ENCODE measurements at places on chromosomes 2 and 18. TPM values are rescaled to one million over a fixed set of nuclear protein-coding genes. Genes with fewer than 3 reads are reported as not detected.

The CABYR gene
- 7.8 TPM for total RNA-seq

The GPR35 gene
- 0.82 TPM for total RNA-seq

The KCNS3 gene
- total RNA-seq: 1.7 TPM

The SMYD5 gene
- 12.8 TPM for total RNA-seq

The FAM210A gene
- 18.0 TPM for total RNA-seq

The STARD6 gene
- not detected for total RNA-seq

The C1QL2 gene
- total RNA-seq: 0.20 TPM

The FN1 gene
- 17,010 TPM for total RNA-seq

The MOCOS gene
- 1.9 TPM for total RNA-seq

The USP14 gene
- total RNA-seq: 102 TPM

The HOXD13 gene
- total RNA-seq: not detected

The C2orf92 gene
- 8.5 TPM for total RNA-seq

The SPRED2 gene
- total RNA-seq: 55.2 TPM

GRCh38 chr2:60152226-60152833 lies 401.1 kb downstream of the BCL11A start:
- H3K27me3 ChIP-seq: no peaks in the 10 kb centered on the region
- no peaks in the 10 kb centered on the region for H3K4me1 ChIP-seq
- DNase-seq: no peak

DNA sequence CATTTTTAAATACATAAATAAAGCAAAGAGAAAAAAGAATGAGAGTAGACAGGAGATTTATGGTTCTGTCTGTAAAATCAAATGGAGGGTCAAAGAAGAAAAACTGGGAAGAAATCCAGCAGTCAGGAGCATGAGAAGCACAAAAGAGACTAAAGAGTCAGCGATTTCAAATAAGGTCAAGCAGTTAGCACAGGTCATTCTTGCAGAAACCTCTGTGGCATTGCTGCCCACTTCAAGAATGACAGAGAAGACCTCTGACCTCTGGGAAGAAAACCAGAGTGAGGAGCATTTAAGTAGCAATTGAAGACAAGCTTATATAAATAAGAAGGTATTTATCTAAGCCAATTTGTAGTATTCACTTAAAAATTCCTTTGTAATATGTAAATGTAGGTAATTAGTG lies 172.0 kb upstream of the SPOPL start:
- H3K36me3 ChIP-seq: no peaks in the 10 kb centered on the region
- no peak for DNase-seq
- H3K27ac ChIP-seq: no peak overlapping the region
- H3K4me1 ChIP-seq: no peaks in the 10 kb centered on the region
- H3K27me3 ChIP-seq: no peaks in the 10 kb centered on the region

DNA sequence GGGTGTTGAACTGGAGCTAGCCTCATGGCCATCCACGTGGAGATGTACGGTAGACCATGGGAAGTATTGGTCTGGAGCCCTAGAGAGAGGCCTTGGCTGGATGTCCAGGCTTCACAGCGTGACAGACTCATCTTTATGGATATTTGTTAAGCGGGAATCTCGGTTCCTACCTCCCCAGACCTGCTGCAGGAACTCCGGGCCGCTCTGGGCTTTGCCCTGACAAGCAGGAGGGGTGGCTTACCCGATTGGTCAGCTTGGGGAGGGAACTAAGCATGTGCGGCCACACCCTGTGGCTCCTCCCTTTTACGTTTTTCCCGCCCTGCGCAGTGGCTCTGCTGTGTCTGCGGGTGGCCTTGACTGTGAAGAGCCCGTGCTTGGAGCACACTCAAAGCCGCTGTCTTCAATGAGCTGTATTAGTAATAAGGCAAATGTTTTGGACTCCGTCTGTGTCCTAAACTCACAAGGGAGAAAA lies 52.3 kb downstream of the PAPOLG start:
- peak; percentile 12 for DNase-seq
- peaks cover 9% of the 10 kb centered on the region for H3K4me1 ChIP-seq
- no peak overlapping the region for H3K27ac ChIP-seq
- H3K4me3 ChIP-seq: no peak overlapping the region
- no peaks in the 10 kb centered on the region for H3K27me3 ChIP-seq

GRCh38 chr2:58553937-58554336 lies 312.8 kb upstream of the FANCL start:
- H3K36me3 ChIP-seq: no peaks in the 10 kb centered on the region
- H3K27me3 ChIP-seq: no peaks in the 10 kb centered on the region
- H3K27ac ChIP-seq: no peak overlapping the region
- H3K4me3 ChIP-seq: no peak overlapping the region

DNA sequence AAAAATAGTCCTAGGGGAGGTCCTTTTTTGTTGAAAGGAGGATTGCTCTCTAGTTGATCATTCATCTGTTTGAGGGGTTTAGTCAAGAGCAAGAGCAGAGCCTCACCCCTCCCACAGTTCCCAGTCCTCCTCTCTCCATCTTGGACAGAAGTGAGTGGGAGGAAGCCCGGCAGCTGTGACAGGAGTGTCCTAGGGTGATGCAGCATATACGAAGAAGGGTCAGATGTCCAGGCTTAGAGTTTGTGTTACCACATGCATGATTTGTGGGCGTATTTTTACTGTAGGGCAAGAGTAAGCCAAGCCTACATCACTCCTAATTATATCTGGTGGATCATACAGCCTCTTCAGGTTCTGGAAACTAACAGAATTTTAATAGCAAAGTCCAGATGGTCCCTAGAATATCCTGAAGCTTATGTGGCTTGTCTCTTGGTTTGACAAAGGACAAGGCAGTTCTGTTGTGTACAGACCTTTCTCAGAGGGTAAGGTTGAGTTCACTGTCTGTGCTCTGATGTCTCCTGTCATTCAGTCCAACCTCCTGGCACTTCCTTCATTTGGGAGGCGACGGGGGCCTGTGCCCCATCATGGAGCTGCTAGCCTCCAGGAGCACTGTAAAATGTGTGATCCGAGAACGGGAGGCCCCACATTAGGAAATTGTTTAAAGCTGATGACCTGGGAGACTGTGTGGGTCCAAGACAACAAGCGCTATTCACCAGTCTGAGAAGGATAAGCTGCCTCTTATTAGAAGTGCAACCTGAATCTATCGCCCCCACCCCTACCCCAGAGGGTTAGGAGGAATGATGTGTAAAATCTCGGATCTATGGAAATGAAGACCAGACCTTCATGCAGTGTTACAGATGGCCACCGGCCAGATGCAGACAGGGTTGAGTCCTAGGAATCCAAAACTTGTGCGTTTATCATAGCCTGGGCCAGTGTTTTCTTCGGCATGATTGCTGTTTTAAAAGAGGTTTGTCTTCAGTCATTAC lies 6.9 kb downstream of the CEP68 start:
- H3K4me1 ChIP-seq: peaks cover 15% of the 10 kb centered on the region
- no peaks in the 10 kb centered on the region for H3K36me3 ChIP-seq
- no peaks in the 10 kb centered on the region for H3K27me3 ChIP-seq
- no peak overlapping the region for H3K4me3 ChIP-seq
- DNase-seq: no peak

GRCh38 chr2:38515155-38516074 lies 87.3 kb downstream of the HNRNPLL start:
- H3K27me3 ChIP-seq: peaks cover 11% of the 10 kb centered on the region
- H3K27ac ChIP-seq: peak overlapping the region; percentile 44
- no peaks in the 10 kb centered on the region for H3K36me3 ChIP-seq
- DNase-seq: peak; percentile 81

GRCh38 chr2:208253600-208254117 lies 1.2 kb downstream of the IDH1 start:
- H3K27me3 ChIP-seq: no peaks in the 10 kb centered on the region
- peaks cover 10% of the 10 kb centered on the region for H3K4me1 ChIP-seq
- DNase-seq: no peak

- no peaks in the 10 kb centered on the region for H3K4me1 ChIP-seq
- DNase-seq: no peak
Observed at GRCh38 chr2:241571821-241572620, 13.5 kb downstream of the BOK start.

DNA sequence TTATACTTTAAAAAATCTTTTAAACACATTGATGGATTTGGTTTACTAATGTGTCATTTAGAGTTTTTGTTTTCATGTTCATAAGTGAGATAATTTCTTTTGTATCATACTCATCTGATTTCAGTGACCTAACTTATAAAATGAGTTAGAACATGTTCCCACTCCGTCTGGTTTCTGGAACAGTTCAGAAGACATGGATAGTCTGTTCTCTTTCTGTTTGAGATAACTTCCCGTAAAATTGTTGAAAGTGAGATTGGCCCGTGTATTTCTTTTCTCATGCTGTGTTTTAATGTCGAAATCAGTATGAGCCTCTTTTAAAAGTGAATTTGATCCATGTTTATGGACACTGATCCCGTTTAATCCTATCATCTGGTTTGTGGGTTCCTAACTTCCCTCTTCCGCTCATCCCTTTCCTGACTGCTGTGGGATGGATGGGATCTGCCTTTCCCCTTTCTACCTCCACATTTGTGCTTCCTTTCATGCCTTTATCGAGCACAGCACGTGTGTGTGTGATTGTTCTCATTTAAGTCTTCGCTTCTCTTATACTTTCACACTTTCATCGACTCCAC lies 78.9 kb downstream of the COPS8 start:
- no peaks in the 10 kb centered on the region for H3K36me3 ChIP-seq
- H3K27me3 ChIP-seq: no peaks in the 10 kb centered on the region
- no peak overlapping the region for H3K27ac ChIP-seq
- no peaks in the 10 kb centered on the region for H3K4me1 ChIP-seq
- no peak overlapping the region for H3K4me3 ChIP-seq

DNA sequence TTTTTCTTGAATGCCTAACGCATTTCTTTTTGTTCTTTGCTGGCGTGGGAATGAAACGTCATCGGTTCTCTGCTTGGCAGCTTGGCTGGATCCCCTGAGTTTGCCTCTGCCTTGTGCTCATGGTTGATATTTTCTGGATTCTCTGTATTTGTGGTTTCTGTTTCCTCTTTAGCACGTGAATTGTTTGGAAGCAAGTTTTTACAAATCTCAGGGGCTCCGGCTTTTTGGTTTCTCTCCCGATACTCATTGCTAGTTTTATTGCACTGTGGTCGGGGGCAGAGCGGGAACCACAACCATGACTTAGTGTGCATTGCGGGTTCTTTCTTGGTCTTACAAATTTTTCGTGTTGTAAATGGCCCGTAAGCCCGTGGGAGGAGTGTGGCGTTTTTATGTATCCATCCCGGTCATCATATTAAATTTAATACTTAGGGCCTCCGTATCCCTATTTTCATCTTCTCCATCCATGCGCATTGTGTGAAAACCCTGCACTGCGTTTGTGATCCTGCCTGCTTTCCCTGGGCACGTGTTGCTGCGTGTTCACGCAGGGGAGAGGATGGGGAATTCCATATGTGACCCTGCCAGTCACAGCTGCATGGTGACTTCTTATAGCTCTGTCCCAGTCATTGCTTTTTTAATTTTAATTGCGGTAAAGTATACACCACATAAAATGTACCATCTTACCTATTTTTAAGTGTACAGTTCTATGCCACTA lies 9.4 kb downstream of the RAMP1 start:
- H3K36me3 ChIP-seq: no peaks in the 10 kb centered on the region
- DNase-seq: peak; percentile 73
- peaks cover 34% of the 10 kb centered on the region for H3K4me1 ChIP-seq

DNA sequence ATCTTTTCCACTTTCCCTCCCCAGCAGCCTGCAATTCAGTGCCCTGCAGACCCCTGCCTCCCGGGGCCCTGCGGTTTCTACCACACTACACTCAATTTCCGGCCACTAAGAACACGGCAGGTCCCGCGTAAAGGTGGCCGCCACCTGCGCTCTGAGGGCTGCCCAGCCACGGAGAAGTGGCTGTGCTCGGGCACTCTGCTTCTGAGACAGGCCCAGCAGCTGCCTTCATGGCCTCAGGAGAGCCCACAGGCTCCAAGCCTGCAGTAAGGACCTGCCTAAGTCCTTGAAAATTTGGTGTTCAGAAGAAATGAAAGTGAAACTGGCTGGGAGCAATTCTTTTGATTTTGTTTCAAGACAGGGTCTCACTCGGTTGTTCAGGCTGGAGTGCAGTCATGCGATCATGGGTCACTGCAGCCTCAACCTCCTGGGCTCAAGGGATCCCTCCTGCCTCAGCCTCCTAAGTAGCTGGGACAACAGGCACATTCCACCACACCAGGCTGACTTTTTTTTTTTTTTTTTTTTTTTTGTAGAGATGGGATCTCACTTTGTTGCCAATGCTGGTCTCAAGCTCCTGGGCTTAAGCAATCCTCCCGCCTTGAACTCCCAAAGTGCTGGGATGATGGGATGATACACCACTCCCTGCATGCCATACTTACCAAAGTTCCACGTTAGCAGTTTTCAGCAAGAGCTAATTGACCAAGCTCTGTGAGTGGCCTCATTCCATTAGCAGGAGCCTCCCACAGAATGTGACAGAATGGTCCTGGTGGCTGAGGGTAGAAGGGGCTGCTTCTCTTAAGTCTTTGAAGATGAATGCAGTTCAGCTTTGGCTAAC lies 14.6 kb upstream of the ALPP start:
- peaks cover 5% of the 10 kb centered on the region for H3K4me1 ChIP-seq
- H3K36me3 ChIP-seq: no peaks in the 10 kb centered on the region
- no peak overlapping the region for H3K4me3 ChIP-seq
- no peak overlapping the region for H3K27ac ChIP-seq
- DNase-seq: no peak

GRCh38 chr2:127576433-127577207 lies 41.1 kb downstream of the MYO7B start:
- H3K27me3 ChIP-seq: no peaks in the 10 kb centered on the region
- DNase-seq: peak; percentile 29
- no peaks in the 10 kb centered on the region for H3K36me3 ChIP-seq
- H3K4me1 ChIP-seq: peaks cover 6% of the 10 kb centered on the region

DNA sequence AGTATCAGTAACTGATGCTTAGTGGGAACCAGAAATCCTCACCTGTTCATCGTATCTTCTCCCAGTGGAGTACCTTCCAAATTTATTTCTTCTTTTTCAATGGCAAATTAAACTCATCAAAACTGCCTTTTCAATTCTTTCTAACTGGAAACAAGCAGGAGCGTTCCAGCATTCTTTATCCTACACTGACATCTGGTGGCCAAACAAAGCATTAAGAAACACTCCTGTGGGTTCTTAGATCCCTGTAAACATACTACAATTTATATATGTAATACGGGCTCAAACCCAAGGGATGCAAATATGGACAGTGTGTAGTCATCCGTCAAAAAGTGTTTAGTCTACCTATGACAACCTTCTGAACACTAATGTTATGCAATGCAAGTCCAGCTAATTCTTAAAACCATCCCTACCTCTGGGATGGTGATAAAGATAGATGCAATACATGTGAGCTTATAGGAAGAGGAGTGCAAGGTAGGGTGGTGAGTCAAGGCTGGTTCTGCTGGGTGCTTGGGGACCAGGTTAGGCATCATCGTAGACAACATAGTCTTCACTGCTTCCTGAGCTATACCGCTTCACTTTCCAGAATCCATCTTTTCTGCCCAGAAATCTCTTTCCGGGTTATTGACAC lies 375.0 kb downstream of the CTNNA2 start:
- H3K36me3 ChIP-seq: no peaks in the 10 kb centered on the region
- H3K4me3 ChIP-seq: no peak overlapping the region
- H3K27ac ChIP-seq: no peak overlapping the region
- no peaks in the 10 kb centered on the region for H3K27me3 ChIP-seq
- no peaks in the 10 kb centered on the region for H3K4me1 ChIP-seq
- DNase-seq: peak; percentile 33

GRCh38 chr2:180730976-180731375 lies 249.4 kb upstream of the UBE2E3 start:
- H3K27ac ChIP-seq: no peak overlapping the region
- no peak overlapping the region for H3K4me3 ChIP-seq
- H3K27me3 ChIP-seq: no peaks in the 10 kb centered on the region
- H3K36me3 ChIP-seq: no peaks in the 10 kb centered on the region
- peaks cover 10% of the 10 kb centered on the region for H3K4me1 ChIP-seq
- DNase-seq: no peak
